ELR (cell line): ENCODE measurements at places on chromosomes 3 and 15.
A peak's percentile ranks its signal among the peaks of the same experiment; 100 is the strongest.

GRCh38 chr3:9061634-9062033 is 98.4 kb upstream of the RAD18 start:
- DNase-seq, result no peak

DNA sequence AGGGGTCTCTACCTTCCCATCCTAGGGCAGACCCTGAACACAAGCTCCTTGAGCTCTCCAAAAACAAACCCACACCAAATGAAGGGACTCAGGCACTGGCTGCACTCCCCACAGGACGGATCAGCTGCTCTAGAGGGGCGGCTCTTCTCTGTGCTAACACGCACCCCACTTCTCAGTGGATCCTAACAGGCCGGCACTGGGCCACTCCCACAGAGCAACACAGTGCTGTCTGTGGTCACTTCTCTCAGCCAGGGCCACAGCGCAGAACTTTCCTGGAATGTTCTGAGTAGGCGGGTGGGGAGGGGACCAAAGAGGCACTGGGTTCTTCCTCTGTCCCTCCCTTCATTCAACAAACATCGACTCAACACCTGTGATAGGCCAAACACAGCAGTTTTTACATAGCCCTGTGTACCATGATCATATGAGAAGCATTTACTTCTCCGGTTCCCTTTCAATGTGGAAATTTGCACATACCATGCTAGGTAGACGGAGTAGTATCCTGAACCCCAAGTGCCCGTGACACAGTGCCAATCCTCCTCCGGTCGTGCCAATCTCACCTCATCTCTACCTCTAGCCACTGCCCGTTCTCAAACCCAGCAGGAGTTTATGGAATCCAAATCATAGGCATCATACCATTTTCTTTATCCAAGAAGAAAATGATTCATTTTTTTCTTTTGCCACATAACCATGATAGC is 98.1 kb downstream of the LRIG1 start:
- DNase-seq, result no peak

GRCh38 chr3:50137531-50137930 is 17.6 kb upstream of the SEMA3F start:
- no peak for DNase-seq

GRCh38 chr3:45938043-45938435 is 5.2 kb upstream of the CXCR6 start:
- DNase-seq, result no peak

GRCh38 chr3:65729555-65729954 is 309.2 kb downstream of the MAGI1 start:
- no peak for DNase-seq

GRCh38 chr15:92763459-92763858 is 107.9 kb upstream of the FAM174B start:
- DNase-seq, result no peak

GRCh38 chr3:149844091-149844490 is 31.1 kb downstream of the RNF13 start:
- no peak for DNase-seq

- DNase-seq, result peak; percentile 28
Measured at GRCh38 chr3:102466001-102466400, 31.2 kb downstream of the ZPLD1 start.

DNA sequence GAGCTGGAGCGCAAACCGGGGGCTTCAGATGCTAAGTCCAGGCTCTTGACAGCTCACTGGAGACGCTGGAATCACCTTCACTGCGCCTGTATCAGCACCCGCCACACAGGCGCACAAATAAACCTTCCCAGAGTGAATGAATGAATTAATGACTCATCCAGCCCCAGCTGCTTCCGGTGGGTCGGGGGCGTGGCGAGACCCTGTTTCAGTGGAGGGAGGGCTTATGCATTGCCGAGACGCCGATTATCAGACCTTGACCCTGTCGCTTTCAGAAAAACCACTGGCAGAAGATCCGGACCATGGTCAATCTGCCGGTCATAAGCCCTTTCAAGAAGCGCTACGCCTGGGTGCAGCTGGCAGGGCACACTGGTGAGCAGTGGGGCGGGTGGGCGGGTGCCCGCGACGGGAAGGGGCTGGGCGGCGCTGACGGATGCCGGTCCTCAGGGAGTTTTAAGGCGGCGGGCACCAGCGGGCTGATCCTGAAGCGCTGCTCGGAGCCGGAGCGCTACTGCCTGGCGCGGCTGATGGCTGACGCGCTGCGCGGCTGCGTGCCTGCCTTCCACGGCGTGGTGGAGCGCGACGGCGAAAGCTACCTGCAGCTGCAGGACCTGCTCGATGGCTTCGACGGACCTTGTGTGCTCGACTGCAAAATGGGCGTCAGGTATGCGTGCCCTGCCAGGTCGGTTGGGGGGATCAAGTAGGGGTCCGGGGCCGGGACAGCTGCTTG is 7.7 kb downstream of the ITPKA start:
- DNase-seq, result no peak

DNA sequence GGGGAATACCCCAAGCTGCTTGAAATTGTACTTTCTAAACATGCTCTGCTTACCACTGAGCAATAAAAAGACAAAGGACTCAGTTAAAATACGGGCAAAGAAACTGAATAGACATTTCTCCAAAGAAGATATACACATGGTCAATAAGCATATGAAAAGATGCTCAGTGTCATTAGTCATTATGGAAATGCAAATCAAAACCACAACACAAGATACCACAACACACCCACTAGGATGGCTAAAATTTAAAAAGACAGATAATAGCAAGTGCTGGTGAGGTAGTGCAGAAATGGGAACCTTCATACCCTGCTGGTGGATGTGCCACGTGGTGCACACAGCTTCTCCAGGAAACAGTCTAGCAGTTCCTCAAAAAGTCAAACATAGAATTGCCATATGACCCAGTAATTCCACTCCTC is 21.3 kb downstream of the LRIG1 start:
- DNase-seq, result no peak

- DNase-seq, result no peak
Measured at GRCh38 chr15:94286583-94286982, 55.2 kb downstream of the MCTP2 start.

GRCh38 chr15:59558851-59559250 is 52.7 kb upstream of the GCNT3 start:
- DNase-seq, result peak; percentile 39

- peak; percentile 24 for DNase-seq
Measured at GRCh38 chr3:8954938-8955763, 8.1 kb downstream of the RAD18 start.

DNA sequence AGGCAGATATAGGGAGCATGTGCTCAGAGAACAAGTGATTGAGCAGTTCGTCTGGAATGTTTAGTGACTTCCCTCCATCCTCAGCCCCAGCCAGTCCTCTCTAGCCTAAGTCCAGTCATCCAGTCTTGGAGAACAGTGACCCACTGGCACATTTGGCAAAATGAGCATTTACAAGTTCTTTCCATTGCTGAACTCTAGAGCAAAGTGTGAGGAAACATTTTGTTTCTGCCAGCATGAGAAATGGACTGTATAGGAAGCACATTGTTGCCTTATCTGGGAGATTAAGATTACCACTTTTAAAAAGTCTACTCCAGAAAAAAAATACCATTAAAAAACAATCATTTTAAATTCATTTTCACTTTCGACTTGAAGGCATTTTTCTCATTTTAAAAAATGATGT is 353.6 kb downstream of the SHQ1 start:
- DNase-seq, result no peak

DNA sequence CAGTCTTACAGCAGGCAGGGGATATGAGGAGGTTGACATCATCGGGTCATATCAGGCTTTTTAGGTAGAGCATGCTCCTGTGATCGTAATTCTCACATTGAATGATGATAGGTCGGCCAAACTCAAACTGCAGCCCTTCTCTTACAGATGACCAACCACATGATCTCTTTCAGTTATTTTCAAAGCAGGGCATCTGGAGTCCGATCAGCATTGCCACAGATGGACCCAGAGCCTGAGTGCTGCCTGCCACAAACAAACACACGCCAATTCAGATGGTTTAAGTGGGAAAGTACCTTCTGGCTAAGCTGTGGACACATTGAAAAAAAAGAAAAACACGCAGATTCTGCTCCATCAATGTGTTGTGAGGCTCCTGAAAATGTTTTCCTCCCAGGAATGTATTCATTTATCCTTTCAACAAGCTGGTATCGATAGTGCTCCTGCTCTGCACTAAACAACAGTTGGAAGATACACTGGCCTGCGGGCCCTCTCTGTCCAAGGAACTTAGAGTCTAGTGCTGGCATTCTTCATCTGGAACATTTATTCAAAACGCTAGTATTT is 31.2 kb downstream of the ARPP21 start:
- DNase-seq, result no peak

GRCh38 chr3:194548346-194549321 is 61.8 kb upstream of the ATP13A3 start:
- DNase-seq, result no peak

GRCh38 chr3:127431066-127431465 is 143.2 kb upstream of the PRR20G start:
- DNase-seq, result no peak

GRCh38 chr3:114338651-114339357 is 45.0 kb downstream of the TIGIT start:
- no peak for DNase-seq

- DNase-seq, result peak; percentile 32
Measured at GRCh38 chr3:158912188-158912587, 110.3 kb downstream of the MFSD1 start.

- DNase-seq, result no peak
Measured at GRCh38 chr15:89293012-89293411, 41.6 kb downstream of the POLG start.

DNA sequence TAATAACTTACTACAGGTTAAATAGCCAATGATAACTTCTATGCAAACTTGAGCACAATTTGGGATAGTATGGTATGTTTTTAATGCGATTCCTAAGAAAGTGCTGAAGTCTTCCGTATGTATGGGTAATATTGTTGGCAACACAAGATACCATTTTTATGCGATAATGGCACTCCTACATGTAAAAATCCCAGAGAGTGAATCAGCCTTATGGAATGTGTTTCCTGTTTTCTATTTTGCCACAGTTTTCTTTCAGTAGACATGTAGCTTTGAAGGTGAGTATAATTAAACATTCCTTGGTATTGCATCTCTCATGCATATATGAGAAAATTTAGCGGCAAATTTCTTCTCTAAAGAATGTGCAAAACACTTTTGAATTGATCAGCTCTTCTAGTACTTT is 396.8 kb upstream of the AZI2 start:
- DNase-seq, result peak; percentile 28

DNA sequence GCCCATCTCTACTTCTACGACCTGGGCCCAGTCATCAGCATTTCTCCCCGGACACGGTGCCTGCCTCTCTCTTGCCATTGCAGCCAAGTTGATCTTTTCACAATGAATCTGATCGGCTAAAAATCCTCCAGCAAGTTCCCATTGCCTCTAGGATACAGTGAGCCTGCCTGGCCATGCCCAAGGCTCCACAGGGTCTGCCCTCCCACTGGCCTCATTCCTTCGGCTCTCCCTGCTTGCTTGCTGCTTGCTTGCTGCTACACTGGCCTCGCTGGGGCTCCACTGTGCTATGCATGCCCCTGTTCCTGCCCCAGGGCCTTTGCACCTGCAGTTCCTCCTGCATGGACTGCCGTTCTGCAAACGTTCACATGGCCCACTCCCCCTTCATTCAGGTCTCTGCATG is 2.0 kb downstream of the ABTB1 start:
- no peak for DNase-seq
